Inflammatory macrophage treated with lipopolysaccharide for 1 hour (primary cell): ENCODE measurements at places on chromosomes 4 and X.
A peak's percentile ranks its signal among the peaks of the same experiment; 100 is the strongest.

DNA sequence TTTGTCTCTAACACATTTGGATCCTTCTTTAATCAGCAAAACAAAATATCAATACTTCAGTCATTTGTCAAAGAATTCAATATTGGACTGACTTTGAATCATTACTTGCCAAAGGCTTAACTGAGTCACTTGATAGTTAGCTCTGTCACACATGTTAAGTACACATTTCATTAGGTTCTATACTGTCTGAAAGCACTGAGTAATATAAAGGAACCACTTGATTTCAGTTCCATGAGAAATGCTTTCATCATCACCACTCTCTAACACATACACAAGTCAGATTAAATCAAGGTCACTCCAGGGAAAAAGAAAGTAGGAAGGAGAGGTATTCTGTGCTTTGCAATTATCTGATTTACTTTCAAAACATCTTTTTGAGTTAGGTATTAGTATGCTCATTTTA lies 1233.1 kb downstream of the C4orf33 start:
- DNase-seq = no peak

- no peak for DNase-seq
Measured at GRCh38 chrX:154322890-154323289, 27.3 kb downstream of the TKTL1 start.

- DNase-seq = peak; percentile 10
Measured at GRCh38 chr4:129043523-129043922, 49.8 kb downstream of the SCLT1 start.

DNA sequence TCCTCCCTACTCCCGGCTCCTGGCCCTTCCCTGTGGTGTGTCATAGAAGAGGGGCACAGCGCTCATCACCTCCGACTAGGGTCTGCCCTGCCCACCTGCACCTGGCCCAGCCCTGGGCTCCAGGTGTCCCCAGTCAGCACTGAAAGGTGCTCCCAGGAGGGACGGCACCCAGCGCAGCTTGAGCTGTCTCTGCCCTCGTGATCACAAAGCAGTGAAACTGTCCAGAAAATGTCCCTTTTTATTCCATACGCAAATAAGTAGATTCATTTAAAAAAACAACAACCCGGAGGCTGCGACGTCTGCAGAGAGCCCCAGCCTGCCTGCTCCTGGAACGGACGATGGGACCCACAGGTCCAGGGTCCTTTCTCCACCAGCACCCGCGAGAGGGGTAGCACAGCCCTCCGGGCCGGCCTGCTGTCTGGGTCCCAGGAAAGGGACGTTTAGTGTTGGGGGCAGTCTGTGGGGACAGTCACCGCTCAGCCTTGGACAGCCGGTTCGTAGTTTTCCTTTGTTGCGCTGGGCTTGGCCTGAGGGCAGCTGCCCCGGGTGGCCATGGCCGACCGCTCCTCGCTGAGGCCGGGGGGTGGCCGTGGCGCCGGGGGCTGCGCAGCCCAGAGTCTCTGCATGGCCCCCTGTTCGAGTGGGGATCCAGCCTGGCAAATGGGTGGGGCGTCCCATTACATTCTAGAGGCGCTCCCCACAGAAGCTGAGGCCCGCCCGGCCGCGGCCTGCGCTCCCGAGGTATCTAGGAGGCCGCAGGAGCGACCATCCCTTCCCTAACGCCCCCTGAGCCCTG lies 4.6 kb downstream of the HMX1 start:
- no peak for DNase-seq

DNA sequence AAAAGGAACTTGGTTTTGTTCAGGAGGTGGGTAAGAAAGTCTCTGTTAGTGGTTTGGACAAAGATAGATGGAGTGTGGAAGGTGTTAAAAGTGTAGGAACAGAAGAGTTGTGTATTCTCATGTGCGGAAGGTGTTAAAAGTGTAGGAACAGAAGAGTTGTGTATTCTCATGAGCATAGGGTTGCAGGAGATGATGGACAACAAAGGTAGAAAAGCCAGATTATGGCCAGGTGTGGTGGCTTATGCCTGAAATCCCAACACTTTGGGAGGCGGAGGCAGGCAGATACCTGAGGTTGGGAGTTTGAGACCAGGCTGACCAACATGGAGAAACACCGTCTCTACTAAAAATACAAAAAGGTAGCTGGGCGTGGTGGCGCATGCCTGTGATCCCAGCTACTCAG lies 2.5 kb downstream of the RPL34 start:
- no peak for DNase-seq

DNA sequence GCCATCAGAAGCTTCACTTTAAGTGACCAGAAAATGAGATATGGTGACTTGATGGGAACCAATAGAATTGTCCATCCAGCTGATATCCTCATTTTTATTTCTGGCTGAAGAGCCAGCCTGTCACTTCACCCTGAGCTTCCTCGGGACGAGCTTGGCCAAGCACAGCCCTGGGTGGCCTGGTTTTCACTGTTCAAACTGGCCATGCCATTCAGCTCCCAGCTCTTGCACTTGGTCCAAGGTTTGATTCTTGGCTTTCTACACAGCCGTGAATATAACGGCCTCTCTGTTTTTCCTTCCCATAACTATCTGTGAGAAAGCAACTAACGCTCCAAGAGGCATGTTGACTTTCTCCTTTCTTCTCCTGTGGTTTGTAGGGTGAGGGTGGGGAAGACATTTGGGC lies 71.9 kb downstream of the LIMCH1 start:
- no peak for DNase-seq

DNA sequence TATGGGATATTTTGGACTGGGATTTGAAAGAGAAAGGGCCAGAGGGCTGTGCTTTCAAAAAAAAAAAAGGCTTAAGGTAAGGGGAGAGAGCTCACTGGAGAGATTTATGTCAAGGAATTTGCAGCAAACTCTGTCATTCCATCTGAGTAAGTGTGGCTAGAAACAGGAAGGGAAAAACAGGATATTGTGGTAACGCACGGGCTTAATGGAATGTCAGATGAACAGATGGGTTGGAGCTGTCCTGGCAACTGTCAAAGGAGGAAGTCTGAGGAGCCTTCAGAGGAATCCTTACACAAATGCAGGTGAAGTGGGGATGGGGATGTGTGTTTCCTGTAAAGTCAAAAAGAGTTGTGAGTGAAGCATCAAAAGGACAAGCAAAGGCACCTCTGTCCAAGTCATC lies 15.1 kb upstream of the NKX3-2 start:
- no peak for DNase-seq

DNA sequence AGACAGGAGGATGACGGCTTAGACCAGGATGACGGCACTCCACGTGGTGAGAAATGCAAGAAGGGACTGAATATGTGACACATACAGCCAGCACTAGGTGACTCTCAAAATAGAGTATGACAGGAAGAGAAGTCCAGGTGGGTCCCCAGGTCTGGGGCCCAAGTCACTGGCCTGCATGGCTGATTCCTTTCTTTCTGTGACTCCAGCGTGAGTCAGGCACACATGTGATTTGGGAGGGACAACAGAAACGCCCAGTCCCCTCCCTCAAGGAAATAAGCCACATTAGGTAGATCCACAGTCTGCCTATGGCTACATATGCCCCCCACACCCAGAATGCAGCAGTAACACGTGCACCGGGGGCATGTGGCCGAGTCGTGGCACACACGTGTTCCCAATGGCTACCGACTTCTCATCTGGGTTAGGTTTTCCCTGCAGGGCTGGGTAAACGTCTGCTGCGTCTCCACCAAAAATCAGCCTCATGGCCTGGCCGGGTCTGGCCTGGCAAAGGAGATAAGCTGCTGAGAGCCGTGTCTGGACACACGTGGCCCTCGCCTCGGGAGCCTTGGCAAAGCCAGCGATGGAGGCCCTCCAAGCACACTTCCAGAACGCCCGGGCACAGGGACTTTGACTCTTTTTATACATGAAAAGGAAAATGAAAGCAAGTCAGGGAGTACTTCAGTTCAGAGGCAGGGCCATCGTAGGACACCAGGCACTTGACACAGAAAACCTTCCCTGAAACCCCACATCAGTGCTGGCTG lies 19.3 kb downstream of the SEL1L3 start:
- no peak for DNase-seq

- DNase-seq = no peak
Measured at GRCh38 chrX:134544135-134544512, 84.2 kb downstream of the HPRT1 start.

DNA sequence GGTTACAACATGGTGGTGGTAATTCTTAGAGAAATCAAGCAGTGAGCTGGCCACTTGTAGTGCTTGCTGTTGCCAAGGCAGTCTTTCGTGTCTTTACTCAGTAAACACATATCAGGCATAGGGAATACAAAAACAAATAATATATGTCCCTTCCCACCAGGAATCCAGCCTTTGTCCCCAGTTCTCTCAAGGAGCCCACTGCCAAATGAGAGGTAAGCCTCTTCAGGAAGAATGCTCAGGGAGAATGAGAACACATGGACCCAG lies 421 bp upstream of the PLAC1 start:
- DNase-seq = no peak

DNA sequence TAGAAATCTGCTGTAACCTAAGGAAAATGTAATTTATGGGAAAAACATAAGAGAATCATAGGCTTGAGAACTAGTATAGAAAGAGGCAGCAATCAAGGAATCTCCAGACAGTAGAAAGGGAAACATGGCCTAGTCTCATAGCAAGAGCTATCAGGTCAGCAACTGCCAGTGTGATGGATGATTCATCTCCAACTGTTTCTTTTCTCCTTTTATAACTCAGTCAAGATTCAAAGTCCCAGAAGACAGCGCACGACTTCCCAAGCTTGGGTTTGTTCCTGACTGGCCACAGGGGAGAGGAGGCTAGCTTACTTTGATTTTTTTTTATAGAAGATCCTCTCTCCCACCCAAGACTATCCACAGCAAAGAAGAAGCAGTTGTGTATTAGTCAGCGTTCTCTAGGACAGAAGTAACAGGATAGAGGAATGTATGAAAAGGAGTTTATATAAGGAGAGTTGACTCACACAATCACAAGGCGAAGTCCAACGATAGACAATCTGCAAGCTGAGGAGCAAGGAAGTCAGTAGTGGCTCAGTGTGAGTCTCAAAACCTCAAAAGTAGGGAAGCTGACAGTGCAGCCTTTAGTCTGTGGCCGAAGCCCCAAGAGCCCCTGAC lies 181.5 kb downstream of the GC start:
- DNase-seq = no peak

DNA sequence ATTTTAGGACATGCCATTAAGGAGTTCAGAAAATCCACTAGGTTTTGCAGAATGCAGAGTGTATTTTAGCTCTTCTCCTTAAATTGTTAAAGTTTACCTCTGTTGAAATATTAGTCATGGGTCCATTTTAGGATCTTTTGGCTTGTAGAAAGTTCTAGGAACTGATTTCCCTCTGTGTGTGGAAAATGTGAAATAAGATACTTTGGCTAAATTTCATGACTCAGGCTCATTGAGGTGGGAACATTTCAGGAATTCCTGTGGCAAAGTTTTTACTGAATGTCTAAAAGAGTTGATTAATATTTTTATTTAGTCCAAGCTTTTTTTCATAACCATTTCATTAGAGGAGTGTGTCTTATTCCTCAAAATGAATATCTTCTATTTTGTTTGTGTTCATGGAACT lies 7.0 kb downstream of the FHIP1A start:
- no peak for DNase-seq

DNA sequence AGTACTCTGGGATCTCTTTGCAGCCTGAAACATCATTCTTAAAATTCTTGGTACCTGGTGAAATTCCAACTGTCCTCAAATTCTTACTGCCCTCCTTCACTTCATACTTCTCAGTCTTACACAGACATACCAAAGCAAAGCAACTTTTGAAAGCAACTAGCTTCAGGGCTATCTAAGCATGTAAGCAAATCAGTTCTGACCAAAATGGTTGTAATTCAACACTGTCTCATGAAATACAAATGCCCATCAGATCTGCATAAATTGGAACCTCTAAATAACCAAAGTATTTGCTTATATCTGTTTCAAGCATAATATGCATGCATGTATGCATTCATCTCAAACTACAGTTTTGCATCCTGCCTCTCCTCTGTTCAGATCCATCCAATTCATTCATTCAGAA lies 308.1 kb upstream of the PPARGC1A start:
- DNase-seq = no peak

GRCh38 chr4:103692615-103693014 lies 27.2 kb downstream of the TACR3 start:
- no peak for DNase-seq
